ENCODE measurements at places on chromosomes 2 and 18. TPM values are rescaled to one million over a fixed set of nuclear protein-coding genes. Genes with fewer than 3 reads are reported as not detected.
A peak's percentile ranks its signal among the peaks of the same experiment; 100 is the strongest.

- no peak for DNase-seq
Measured at GRCh38 chr2:60837123-60837522, 44.3 kb upstream of the REL start.

Gene UGT1A8
- not detected for total RNA-seq

DNA sequence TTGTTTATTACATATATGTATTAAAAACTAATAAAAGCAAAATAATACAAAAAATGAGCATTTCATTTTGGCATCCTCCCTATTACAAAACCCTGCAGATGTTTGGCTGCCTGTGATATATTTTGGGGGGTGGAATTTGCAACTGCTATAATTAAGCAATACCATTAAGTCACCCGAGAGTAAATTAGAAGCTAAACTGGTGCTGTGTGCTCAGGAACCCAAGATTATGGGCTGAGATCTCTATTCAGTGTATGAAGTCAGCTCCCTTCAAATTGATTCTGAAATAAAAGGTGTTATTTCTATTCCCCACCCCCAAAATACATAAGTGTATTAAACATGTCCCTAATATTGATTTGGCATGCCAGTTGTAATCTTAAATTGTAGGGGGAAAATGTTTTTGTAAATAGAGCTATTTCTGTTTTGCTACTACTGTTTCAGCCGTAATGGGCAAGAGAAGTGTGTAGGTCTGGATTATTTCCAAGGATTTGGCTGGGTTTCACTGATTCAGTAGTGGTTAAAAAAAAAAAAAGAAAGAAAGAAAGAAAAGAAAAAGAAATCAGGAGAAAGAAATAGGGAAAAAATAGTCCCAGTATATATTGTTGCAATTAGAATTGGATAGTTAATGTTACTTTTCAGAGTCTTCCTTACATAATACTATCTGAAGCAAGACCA lies 110.9 kb downstream of the SS18 start:
- no peak for DNase-seq

GRCh38 chr2:232315049-232315922 lies 63.3 kb upstream of the ALPP start:
- peak; percentile 53 for DNase-seq

DNA sequence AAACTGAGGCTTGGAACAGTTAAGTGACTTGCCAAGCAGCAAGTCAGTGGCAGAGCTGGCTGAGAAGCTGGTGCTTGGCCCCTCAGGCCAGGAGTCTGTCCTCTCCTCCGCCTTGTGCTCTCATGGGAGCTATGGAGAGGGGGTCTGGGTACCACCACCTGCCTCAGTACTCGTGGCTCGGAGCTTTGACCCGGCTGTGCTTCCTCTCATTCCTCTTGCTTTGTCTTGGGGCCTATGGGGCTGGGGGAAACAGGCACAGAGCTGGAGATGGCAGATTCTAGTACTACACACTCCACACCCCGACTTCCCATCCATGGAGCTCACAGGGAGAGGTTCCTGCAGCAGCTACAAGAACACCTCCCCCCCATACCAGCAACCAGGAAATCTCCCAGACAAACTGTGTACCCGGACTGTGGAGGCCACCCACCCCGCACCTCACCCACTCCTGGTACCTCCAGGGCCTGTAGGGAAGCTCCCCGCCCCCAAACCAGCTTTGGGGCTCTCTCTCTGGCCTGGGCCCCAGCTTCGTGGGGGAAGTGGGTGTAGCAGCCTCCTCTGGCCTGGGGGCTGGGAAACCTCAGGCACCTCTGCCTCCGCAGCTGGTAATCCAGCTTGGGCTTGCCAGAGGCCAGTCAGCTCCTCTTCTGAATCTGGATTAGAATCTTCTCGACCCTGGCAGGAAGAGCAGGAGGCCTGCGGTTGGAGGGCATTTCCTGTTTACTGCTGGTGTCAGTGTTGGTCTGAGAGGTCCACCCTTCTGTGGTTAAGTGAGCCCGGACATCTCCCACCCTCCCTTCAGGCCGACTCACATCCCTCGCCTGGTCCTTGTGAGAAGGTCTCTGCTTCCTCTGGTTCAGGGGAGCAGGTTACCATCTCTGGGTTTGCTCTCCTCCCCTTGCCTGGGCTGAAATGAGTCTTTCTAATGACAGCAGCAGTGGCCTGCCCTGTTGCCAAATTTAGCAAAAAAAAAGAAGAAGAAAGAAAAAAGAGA lies 22.3 kb upstream of the RHOB start:
- no peak for DNase-seq

GRCh38 chr2:150495993-150496627 lies 8.6 kb upstream of the RND3 start:
- no peak for DNase-seq

GRCh38 chr2:134295441-134295840 lies 41.6 kb downstream of the MGAT5 start:
- no peak for DNase-seq

Gene COL6A3
- 0.10 TPM for total RNA-seq

GRCh38 chr2:40371525-40372282 lies 80.2 kb downstream of the SLC8A1 start:
- no peak for DNase-seq

Gene TUBB8B
- 0.49 TPM for total RNA-seq

DNA sequence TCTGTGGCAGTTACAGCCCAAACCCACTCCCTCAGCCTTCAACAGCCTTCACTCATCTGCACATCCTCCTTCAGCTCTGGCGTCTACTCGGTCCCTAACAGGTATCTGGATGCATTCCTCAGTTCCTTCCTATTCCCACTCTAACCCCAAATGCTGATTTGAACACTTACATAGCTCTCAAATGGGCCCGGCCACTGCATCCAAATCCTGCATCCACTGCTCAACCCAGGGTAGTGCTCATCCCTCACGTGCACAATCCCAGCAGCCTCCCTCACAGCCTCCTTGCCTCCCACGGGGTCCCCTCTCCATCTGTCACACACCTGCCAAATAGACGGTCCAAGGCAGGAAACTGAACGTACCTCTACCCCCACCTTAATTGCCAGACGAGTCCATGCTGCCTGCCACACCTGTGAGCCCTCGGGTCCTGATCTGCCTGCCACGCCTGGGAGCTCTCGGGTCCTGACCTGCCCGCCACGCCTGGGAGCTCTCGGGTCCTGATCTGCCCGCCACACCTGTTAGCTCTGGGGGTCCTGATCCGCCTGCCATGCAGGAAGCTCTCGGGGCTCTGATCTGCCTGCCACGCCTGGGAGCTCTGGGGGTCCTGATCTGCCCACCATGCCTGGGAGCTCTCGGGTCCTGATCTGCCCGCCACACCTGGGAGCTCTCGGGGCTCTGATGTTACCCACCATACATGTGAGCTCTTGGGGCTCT lies 9.9 kb downstream of the OR6B3 start:
- no peak for DNase-seq

DNA sequence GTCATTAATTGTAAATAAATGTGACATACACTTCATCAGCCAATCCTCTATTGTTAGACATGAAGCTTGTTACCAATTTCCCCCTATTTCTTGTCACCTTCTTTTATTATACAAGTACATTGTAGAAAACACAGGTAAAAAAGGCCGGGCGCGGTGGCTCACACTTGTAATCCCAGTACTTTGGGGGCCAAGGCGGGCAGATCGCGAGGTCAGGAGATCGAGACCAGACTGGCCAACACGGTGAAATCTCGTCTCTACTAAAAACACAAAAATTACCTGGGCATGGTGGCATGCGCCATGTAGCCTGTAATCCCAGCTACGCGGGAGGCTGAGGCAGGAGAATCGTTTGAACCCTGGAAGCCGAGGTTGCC lies 42.7 kb upstream of the UBE2F start:
- no peak for DNase-seq

Gene GCFC2
- total RNA-seq: 20.4 TPM

Gene CLK1
- total RNA-seq: 409 TPM

Gene FMNL2
- total RNA-seq: 8.4 TPM

DNA sequence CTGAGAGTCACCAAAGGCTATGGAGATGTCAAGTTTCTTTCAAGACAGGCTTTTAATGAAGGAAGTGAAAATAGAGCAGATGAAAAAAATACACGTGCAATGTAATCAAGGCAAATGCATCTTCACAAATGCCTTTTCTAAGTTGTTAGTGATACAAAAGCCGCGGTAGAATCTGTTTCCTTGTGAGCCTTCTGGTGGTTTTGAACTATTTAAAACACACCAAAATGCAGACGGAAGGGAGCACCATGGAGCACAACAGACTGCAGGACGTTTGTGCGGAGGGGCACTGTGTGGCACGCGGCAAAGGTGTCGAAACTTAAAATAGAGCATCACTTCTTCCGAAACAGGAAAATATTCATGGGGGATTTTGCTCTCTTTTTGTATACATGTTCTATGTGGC lies 65.0 kb upstream of the BOD1L2 start:
- DNase-seq: no peak

GRCh38 chr2:28430377-28430765 lies 37.7 kb downstream of the FOSL2 start:
- DNase-seq: no peak

DNA sequence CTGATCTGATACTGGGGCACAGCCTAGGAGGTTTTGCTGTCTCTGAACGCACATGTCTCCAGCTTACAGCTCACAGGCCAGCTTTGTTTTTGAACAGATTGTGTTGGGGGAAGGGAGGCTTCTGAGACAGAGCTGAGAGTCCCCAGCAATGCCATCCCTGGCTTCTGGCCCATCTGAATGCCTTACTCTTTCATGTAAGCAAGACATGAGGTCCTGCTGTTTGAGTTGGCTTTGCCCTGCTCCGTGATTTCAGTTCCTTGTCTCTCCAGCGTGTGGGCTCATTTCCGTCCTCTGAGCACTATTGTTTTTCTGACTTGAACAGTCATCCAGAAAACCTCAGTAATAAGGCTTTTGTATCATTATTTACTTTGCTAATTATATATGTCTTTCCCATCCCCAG lies 194.9 kb upstream of the TNP1 start:
- no peak for DNase-seq

Gene FAP
- not detected for total RNA-seq

Gene TRIM54
- total RNA-seq: not detected

DNA sequence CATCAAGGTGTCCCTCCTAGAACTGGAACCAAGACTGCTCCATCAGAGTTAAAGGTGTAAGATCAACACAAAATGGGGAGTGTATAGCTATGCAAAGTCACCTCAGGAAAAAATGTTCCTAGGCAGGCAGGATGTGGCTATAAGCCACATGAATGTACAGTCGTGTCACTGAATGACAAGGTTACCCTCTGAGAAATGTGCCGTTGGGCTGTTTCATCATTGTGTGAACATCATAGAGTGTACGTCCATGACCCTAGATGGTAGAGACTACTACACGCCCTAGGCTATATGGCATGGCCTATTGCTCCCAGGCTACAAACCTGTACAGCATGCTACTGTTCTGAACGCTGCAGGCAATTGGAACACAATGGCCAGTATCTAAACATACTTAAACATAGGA lies 24.5 kb downstream of the TYMS start:
- DNase-seq: no peak

DNA sequence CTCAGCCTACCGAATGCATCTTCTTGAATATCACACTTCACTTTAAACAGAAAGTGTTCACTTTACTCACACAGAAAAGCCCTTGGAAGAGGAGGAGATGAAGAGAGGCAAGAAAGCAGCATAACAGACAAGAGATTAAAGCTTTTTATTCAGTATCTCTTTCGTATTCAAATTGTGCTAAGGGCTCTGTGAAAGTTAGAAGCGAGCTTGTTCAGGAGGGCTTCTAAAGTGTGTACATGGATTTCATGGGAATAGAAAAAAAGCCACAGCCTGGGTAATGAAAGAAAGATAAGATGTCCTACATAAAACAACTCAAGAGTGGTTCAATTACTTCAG lies 531.9 kb downstream of the TMEM182 start:
- DNase-seq: no peak

Gene MRO
- not detected for total RNA-seq

DNA sequence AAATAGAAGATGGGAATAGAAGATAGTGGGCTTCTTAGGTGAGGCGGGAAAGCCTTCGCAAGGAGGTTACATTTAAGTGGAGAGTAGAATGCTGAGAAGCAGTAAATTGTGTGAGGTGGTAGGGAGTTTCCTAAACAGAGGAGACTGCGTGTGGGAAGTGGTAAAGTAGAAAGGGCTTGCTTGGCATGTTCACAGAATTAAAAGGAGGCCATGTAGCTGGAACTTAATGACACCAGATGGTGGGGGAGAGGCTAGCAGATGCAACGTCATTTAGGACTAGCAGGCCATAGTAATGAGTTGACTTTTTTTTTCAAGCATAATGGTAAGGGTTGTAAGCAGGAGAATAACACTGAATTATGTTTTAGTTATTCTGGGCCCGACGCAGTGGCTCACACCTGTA lies 13.0 kb upstream of the RTN4 start:
- DNase-seq: no peak

DNA sequence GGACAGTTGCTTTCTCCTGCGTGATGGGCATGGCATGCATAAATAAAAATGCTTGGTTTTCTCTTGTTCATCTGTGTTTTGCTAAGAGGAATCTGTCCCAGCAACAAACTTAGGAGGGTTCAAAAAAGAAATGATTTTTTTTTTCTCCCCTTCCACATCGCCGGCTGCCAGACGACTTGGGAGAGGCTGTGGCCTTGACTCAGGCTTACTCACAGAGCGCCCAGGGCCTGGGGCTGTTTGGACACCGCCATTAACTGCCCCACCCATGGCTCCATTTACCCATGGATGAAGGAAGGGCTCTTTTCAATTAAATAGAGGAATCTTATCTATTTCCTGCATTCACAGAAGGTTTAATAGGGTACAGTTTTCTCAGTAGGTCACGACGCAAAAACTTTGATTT lies 22.3 kb upstream of the SERPINB5 start:
- DNase-seq: no peak

Gene CTAGE1
- total RNA-seq: not detected

DNA sequence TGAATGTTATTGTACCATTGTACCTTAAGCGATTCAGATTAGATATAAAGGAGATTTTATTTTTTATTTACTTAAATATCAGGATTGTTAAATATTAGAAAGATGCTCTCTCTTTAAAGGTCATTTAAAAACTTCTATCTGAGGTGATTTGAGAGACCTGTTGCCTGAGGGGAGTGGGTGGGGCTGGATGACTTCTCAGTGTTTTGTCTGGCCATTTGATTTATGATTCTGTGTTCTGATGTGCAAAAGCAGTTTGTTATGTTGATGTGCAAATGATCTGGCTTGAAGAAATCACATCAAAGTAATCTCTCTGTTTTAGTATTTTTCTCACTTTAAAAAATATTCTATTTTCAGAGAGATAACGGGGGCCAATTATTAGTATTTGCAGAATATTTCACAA lies 370.8 kb downstream of the NUP35 start:
- no peak for DNase-seq

DNA sequence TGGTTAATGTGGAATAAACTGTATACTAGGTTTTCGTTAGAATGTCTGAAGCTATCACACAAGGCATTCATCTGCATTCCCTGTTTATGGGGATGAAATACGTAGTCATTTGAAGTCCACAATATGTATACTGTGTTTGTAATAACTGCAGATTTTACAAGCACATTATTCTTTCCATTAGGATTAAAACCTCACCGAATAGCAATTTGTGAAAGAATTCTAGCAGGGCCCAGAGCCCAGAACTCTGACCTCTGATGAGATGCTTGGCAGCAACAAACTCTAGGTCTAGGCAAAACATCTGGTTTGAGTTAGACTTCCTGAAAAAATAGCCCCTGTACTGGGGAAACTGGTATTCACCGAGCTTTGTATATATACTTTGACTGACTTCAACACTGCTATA lies 158.2 kb downstream of the SRBD1 start:
- DNase-seq: no peak

Data from B cell (primary cell).